ENCODE measurements at places on chromosomes 5 and 9.

- no peak for DNase-seq
Measured at GRCh38 chr9:125494653-125494915, 212.4 kb downstream of the MAPKAP1 start.

GRCh38 chr5:5288201-5288600, 134.3 kb upstream of the ICE1 start:
- DNase-seq, result no peak

DNA sequence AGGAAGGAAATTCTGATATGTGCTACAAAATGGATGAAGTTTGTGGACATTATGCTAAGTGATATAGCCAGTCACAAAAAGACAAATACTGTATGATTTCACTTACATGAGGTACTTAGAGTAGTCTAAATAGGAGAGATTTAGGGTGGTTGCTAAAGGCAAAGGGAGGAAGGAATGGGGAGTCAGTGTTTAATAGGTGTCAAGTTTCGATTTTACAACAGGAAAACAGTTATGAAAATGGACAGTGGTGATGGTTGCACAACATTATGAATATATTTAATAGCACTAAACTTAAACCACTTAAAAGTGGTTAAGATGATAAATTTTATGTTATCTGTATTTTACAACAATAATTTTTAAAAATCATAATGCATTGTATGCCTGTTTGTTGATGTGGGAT, 40.4 kb upstream of the ECM2 start:
- no peak for DNase-seq

GRCh38 chr5:17219469-17219868, 2.0 kb downstream of the BASP1 start:
- DNase-seq, result no peak

DNA sequence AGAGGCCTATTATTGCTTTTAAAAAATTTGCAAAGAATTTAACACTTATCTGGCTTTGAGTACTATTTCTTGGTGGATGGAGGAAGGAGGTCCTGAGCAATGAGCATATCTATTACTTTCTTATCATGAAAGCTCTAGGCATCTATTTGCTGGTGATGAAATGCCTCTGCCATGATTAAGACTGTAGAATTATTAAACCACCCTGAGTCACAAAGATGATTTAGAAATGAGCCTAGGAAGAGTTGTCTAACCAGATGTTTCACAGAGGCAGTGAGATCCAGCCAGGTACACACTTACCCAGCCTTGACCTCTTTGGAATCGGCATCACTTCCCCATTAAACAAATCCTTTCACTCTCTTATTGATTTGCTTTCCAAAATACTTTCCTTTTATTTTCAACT, 304.4 kb upstream of the KIF2A start:
- peak; percentile 6 for DNase-seq

DNA sequence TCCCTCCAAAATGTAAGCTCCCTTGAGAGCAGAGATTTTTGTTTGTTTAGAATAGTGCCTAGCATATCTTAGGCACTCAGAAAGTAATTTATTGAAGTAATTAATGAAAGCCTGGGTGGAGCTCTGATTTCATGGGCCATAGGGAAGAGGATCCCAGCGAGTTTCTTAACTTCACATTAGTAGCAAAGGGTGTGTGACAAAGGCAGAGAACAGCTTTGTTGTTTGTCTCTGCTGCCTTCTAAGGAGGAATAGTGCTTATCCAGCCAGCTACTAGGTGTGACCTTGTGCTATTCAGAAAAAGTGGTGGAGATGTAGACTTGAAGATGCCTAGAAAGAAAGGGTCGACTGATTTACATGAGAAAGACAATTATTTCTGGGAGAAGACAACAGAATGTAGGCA, 149.0 kb downstream of the CD180 start:
- DNase-seq, result no peak

DNA sequence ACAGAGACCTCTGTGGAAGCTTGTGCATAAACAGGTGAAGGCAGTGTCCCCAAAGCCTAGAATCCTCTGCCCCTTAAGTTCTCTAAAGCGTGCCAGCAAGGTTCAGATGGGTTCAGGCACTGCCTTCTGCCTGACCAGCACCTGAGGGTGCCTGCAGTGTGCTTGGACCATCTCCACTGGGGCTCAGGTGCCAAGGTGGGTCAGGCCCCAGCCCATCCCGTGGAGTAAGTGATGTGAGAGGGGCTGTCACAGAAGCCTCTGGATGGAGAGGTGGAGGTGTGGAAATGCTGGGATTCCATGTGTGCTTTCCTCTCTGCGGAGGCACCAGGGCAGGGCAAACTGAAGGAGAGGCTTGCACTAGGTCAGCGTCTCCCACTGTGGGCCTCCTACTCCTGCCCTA, 118.5 kb downstream of the DAB2IP start:
- no peak for DNase-seq
